NCI-H524 treated with DMSO at 0.1 percent for 48 hours (cell line): ENCODE measurements at places on chromosomes 3 and 15.

GRCh38 chr3:10002951-10003350, 16.3 kb upstream of the EMC3 start:
- DNase-seq = no peak

DNA sequence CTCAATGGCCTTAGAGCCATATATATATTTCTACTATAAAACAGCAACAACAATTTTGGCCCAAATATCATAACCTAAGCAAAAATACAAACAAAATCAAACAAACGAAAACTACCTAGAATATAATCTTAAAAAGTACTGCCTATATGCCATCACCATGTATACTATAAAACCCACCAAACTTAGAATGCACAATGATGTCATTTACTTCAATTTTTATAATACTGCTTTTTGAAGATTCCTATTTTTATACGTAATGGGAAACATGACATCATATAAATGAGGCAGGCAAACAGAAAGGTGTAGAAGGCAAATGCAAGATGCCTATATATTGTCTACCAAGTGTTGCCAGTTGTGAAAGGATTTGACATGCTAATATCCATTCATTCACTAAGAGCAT, 302.3 kb downstream of the TIGIT start:
- no peak for DNase-seq

DNA sequence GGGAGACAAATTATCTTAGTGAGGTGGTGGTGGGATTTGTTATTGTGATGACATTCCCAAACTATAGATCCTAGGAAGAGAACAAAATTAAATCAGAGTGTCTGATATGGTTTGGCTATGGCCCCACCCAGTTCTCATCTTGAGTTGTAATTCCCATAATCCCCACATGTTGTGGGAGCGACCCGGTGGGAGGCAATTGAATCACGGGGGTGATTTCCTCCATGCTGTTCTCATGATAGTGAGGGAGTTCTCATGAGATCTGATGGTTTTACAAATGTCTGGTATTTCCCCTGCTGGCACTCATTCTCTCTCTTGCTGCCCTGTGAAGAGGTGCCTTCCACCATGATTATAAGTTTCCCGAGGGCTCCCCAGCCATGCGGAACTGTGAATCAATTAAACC, 62.0 kb downstream of the RPL22L1 start:
- no peak for DNase-seq

GRCh38 chr3:191066669-191067068, 132.4 kb upstream of the OSTN start:
- DNase-seq = no peak

DNA sequence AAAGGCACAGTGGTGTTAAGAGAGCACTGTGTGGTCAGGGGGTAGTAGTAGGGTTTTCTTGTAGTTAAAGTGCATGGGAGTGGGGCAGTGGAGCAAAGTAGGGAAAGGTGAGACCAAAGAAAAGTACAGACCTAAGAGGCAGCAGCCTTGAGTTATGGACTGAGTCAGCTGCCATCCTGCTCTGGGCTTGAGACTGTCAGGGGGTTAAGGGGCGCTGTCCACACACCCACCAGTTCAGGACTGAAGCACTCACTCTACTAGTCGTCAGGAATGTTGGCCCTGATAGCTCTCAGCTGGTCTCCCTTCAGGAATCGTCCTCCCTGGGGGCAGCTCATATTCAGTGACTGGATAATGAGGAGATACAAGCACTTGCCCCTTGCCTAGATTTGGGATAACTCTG, 7.9 kb downstream of the CCR4 start:
- DNase-seq = no peak

DNA sequence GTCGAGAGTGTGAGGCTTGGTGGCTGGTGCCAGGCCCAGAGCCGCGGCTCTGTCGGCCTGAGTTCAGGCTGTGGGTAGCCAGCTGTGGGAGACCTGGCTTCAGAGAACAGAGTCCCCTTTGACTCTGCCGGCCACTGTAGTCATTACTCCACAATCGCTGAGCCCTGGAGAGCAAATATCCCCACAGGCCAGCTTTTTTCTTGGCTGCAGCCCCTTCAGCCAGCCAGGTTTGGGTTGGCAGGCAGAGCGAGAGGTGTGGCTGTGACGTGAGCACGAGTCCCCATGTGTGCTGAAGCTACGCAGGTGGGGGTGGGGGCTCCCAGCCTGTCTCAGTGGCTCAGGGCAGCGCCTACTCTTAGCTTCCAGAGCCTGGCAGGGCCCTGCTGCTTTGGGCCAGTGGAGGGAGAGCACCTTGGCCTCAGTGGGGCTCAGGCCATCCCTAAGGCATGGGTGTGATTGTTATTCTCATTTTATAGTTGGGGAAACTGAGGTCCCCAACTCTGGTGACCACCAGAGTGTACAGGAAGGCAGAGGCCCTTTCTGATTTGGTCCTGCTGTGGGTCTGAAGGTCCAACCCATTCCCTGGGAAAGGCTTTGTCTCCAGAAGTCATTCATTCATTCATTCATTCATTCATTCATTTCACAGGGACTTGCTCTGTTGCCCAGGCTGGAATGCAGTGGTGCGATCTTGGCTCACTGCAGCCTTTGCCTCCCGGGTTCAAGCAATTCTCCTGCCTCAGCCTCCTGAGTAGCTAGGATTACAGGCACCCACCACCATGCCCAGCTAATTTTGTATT, 45.7 kb upstream of the LCTL start:
- no peak for DNase-seq

DNA sequence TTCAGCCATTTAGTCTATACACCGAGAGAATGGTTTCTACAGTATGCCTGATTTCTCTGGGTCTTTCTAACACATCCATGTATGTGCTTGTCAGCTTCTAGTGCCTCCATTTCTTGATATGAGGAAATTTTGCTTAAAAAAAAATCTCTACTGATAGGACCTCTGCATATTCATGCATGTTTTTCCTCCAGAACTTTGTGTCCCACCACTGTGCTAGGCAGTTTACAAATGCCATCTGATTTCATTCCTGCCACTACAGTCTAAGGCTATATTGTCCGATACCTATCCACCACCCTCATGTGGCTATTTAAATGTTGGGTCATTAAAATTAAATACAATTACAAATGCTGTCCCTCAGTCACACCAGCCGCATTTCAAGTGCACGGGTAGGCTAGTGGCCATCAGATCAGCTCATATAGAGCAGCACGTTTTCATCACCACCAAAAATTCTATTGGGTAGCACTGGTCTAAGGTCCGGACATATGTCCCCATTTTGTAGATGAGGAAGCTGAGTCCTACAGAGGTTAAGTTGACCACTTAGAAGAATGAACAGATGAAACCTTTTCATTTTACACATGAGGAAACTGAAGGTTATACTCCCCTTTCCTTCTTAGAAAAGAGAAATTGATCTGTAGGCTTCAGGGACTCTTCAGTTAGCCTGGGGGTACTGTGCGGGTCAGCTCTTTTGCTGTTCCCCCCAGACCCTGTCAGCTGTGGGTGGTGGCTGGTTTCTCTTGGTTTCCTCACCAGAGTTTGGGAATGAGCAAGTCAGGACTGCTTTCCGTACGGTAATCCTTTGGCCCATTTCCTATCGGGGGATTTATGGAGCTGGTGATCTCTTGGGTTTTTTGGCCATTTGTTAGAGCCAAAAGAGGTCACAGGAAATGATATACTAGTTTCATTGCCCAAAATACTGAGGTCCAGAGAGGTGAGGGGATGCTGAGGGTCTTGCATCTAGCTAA, 56.5 kb downstream of the SMAD3 start:
- no peak for DNase-seq

DNA sequence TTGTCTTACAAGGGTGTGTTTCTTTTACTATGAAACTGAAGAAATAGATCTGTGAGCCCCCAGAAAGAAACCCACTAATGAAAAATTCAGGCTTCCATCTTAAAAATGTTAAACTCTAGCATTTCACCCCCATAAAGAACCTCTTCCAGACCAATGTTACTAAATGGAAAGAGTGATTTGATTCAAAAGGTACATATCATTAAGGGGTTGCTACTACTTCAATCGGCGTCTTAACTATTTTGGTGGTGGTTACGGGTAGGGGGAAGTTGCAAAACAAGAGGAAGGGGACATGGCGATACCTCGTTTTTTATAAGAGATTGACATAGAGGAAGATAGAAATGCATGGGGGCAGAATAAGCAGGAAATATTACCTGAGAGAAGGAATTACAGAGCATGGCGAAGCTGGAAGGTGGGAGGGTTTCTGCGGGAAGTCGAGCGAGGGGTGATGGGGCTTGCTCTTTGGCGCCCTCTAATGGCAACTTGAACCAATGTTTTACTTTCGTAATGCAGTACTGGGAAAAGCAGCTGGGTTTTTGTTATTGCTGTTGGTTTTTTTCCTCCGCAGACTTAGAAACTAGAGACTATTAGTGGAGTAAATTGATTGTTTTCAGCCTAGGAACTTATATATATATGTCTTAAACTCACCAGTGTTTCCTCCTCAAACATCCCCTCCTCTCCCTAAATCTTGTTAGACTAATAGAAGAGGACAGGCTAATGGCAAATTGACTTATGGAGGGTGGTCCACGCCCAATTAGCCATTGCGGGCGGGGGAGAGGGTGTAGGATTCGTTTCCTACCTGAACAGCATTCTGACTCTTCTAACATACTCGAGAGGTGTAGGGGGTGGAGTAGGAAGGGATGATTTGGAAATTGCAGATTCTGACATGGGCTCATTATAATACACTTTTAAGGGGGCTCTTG, 11.3 kb upstream of the SOX2 start:
- peak; percentile 70 for DNase-seq

DNA sequence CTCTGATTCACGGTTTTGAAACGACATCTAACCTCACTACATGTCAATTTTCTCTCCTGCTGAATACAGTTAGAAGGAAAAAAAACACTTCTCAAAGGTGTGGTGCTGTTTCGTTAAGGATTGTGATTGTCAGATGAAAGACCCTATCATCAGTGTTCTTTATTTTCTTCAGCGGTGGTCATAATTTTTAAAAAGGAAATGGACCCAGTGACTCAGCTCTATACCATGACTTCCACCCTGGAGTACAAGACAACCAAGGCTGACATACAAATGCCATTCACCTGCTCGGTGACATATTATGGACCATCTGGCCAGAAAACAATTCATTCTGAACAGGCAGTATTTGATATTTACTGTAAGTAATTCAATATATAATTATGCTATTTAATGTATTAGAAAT, 167.8 kb downstream of the ALCAM start:
- DNase-seq = no peak

GRCh38 chr15:72113347-72114031, 4.5 kb downstream of the MYO9A start:
- DNase-seq = no peak

GRCh38 chr3:28502397-28502937, 153.8 kb upstream of the AZI2 start:
- DNase-seq = no peak

GRCh38 chr3:55197021-55197420, 269.2 kb upstream of the LRTM1 start:
- no peak for DNase-seq

DNA sequence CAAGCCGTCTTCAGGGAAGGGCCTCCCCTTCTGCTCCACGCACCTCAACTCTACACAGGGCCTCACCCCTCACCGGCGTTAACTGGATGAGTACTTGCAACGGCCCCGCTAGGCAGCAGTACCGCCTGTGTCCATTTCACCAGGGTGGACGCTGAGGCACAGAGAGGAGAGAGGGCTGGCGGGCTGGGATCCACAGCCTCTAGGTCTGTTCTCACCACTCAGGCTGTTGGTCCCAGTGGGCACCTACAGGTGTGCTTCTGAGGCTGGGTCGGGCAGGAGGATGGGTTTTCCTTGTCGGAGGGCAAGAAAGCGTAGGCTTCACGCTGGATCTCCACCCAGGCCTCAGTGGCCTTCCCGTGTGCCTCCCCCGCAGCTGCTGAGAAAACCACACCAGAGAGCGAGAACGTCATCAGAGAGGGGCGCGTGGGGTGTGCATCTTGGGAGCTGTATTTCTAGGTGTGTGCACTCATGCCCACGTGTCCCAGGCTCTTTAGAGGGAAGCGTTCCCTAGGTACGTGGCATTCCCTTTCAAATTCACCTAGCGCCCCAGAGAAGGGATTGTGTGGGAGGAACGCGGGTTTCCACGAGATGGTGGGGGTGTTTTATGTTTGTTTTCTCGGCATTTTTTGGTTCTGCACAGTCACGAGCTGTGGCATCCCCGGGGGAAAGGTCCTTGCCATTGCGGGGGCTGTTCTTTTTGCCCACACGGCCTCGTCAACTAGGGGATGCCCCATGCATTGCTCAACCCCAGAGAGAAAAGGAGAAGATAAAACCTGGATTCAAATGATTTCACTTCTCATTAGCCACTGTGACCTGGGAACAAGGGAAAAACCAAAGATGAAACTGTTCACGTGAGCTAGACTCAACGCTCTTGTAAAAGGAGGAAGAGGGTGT, 67.7 kb downstream of the MGLL start:
- DNase-seq = no peak

DNA sequence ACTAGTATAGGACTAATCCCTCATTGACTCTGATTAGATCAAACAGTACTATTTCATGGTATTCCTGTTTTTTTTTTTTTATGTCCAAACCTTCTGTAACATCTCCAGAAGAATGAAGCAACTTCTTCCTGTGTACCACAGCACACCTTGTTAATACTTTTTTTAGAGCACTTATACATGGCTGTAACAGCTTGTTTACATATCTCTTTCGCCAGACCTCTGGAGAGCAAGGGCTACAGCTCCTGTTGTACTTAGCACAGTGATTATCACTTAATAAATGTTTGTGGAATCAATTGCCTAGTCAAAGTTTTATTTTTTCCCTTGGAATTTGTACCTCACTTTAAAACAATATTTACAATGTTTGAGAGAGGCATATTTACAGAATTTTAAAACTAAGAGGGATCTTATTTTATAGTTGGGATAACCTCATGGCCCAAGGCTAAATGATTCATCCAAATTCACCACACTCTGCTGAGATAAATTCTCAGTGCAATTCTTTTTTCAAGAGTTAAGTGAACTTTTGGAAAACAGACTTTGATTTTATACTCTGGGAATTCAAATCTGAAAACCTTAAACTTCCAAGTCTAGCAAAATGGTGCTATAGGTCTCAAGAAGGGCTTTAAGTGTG, 9.2 kb upstream of the GATM start:
- DNase-seq = no peak

GRCh38 chr15:48865370-48866079, 12.4 kb upstream of the EID1 start:
- peak; percentile 71 for DNase-seq

- DNase-seq = no peak
These were observed at the start of gene ZNF710 for GRCh38 chr15:90001062-90001682. Gene ZNF710 (plus strand): TSS chr15:90001324. CDS start chr15:90067138, 65,814 bp downstream.

- DNase-seq = no peak
These were observed 33.0 kb downstream of the FILIP1L start for GRCh38 chr3:100081311-100081710.

GRCh38 chr3:194023501-194024280, 112.3 kb upstream of the HES1 start:
- peak; percentile 73 for DNase-seq
